LHCN-M2 (cell line): ENCODE measurements at places on chromosomes 5 and 9. TPM values are rescaled to one million over a fixed set of nuclear protein-coding genes. Genes with fewer than 3 reads are reported as not detected.

DNA sequence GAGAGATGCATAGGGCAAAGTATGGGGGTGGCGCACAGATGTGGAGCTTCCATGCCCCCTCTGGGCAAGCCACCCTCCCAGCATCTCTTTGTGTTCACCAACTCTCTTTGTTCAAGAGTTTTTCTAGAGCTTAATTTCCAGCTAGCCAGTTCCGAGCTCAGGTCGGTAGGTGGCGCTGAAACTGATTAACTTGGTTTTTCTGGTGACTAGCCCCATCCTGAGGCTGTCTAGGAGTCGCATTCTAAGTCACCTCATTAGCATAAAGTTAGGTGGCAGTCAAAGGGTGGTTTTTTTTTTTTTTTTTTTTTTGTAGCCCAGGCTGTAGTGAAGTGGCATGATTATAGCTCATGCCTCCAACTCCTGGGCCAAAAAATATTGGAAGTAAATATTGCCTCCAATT is 476.4 kb downstream of the KDM4C start:
- DNase-seq = peak; percentile 46

- DNase-seq = no peak
These were observed 3.0 kb upstream of the ANKRD34B start for GRCh38 chr5:80573062-80573461.

DNA sequence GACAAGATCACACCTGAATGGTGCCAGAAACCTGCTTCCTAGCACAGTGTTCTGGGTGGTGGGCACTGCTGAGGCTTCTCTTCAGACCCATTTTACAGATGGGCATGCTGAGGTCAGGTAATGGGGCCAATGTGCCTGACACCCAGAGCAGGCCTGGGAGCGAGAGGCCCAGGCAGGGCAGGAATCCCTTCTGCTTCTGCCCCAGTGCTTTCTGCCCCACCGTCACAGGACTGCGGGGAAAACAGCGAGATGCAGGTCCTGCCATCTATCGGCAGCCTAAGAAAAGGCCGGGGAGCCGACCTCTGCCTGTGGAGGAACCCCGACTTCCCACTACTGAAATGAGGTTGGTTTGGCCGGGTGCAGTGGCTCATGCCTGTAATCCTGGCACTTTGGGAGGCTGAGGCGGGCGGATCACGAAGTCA is 22.8 kb upstream of the RNU6ATAC start:
- no peak for DNase-seq

The NR5A1 gene
- total RNA-seq = not detected in 2 replicates
